NCI-H187 (cell line): ENCODE measurements at places on chromosomes 13 and 19.

- no peak for DNase-seq
These were observed 39.4 kb downstream of the VAV1 start for GRCh38 chr19:6811906-6812305.

DNA sequence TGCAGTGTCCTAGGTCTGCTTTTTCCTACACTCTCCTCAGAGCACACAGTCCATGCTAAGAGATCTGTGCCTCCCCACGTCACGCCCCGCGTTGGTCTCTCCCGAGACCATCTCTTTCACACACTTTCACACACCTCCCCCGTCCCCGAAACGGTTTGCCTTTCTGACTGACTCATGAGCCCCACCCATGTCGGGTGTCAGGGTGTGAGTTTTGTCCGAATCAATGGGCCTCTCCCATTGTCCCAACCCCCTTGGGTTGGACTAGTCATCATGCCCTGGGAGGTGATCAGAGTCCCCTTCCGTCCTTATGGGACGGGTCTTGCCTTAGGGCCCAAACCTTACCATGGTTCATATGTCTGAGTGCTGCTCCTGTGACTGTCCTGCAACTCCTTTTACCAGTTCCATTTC is 214.0 kb upstream of the HTR2A start:
- DNase-seq, result no peak

- DNase-seq, result no peak
These were observed 535.0 kb downstream of the RFC3 start for GRCh38 chr13:34352958-34353357.

DNA sequence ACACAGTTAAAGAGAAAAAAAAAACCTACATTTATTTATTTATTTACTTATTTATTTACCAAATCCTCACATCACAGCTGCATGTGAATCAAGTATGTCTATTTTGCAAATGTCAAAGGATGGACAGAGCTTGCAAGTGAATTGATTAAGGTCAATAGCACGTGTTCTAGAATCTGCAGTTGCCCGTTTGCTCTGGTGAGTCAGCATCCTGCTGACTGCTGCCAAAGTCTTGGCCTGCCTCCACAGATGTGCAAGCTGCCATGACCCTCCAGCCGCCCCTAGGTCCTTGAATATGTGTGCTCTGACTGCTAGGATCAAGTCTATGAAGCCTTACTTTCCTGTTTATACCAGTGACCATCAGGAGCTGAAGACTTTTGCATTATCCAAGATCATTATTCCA is 320.6 kb downstream of the GPC5 start:
- no peak for DNase-seq

DNA sequence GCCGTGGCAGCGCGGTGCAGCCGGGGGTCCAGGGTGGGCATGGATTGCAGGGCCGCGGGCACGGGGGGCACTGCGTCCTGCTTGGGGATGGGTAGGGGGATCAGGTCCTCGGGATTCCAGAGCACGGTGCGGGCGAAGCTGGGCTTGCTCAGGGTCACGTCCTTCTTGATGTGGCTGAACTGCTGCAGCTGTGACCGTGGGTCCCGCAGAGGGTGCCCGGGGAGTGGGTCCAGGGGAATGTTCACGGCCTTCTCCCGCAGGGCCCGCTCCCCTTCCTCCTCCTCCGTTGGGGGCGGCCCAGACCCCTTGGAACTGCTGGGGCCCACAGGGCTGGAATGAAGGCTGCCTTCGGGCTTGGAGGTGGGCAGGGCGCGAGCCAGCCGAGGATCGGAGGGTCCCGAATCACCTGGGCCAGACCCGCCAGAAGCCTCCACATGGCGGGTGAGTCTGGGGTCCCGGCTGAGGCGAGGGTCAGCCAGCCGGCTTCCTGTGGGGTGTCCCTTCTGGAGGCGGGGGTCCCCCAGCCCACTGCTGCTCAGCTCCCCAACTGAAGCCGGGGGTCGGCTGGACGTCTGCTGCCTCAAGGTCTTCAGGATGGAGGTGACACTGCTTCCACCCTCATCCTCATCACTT is 18.9 kb upstream of the TMEM160 start:
- no peak for DNase-seq

- no peak for DNase-seq
These were observed 8.0 kb downstream of the ANGPTL8 start for GRCh38 chr19:11247391-11247790.

- no peak for DNase-seq
These were observed 13.0 kb upstream of the SIGLEC11 start for GRCh38 chr19:49973987-49974386.

DNA sequence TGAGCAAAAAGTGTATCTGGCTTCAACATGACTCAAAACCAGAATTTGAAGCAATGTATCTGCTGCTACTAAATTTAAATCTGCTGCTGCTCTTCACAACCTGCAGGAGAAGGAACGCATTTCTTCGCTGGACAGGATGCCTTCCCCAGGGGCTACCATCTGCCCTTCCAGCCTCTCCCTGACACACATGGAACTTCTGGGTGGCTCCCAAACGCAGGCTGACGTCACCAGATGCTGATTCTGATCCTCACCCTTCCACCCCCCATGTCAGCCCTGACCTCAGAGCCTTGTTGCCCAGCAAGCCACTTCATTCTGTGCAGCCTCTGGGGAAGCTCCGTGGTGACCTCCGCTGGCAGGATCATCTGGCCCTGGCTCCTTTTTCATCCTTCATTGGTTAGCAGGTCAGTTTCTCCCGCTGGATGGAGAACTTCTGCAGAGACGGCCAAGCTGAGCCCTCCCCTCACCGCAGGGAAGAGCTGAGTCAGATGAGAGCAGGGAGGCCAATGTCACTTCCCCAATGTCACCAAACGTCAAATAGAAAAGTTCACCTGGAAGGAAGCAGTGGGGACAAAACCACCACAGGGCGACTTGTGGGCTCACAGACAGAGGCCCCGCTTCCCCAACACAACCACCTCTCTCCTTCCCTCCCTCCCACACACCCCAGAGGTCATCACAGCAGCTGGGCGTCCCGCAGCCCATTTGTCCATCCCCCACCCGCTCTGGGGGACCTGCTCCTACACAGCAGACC is 14.0 kb upstream of the RAB20 start:
- DNase-seq, result no peak

DNA sequence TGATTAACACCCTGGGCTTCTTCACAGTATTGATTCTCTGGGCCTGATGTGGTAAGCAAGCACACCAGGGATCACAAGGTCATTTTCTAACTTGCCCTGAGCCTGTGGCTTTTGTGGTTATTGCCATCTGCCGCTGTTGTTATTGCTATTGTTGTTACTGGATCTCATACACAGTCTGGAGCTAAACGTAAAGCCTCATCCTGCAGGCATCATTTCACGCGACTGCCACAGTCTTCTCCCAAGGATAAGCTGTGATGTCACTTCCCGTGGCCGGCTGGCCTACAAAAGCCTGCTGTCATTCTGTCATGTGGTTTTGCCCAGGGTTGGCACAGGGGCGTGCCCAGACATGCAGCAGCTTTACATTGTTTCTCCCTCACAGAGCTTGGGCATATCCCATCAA is 154.0 kb upstream of the GPR12 start:
- DNase-seq, result peak; percentile 27

- DNase-seq, result no peak
These were observed 103.8 kb downstream of the TNFRSF19 start for GRCh38 chr13:23673867-23674605.

DNA sequence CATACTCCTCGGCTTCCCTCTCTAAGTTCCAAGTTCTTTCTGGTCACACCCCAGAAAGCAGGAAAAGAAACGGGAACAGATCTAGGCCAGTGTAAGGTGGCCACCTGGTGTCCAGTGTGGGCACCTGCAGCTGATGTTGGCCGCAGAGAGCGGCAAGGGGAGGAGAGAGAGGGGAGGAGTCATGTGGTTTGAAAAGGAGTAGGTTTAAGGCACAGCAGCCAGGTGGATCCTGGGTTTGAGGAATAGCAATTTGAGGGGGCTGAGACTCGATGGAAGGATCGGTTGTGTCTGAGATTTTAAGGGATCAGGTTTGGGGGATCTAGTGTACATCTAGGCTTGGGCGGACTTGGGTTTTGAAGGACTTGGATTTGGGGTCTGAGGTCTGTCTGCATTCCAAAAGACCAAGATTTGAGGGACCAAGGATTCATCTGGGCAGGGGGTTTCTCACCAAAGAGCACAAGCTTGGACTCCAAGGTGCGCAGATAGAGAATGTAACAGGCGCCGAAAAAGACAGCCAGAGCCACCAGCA is 1.2 kb downstream of the RABAC1 start:
- peak; percentile 54 for DNase-seq

- no peak for DNase-seq
These were observed 6.8 kb upstream of the MRPS31 start for GRCh38 chr13:40777809-40778175.

DNA sequence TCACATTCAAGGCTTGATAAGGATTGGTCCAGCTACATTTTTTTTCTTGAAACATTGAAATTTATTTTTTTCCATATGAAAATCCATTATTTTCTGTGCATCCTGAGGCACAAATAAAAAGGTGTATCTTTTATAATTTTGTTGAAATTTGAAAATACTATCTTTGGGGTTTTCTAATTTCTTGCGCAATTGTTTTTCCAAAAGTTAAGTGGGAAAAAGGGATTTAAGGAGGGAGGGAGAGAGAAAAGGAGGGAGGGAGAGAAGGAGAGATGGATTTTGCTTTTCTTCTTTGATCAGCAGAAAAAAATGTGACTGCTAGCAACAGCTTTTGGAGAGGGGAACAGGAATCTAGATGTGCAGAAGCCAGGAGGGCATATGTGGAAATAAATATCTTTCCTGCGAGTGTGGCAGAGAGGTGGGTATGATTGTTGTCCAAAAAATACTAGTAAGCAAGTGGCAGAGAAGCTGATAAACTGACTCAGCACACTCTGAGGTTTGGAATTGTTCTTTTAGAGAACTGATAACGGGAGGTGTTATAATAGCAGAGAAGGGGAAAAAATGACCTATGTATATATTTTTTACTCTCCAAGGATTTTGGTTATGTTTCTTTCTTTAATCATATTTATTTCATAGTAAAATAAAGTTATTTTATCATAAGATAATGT is 61.2 kb upstream of the EDNRB start:
- DNase-seq, result no peak

DNA sequence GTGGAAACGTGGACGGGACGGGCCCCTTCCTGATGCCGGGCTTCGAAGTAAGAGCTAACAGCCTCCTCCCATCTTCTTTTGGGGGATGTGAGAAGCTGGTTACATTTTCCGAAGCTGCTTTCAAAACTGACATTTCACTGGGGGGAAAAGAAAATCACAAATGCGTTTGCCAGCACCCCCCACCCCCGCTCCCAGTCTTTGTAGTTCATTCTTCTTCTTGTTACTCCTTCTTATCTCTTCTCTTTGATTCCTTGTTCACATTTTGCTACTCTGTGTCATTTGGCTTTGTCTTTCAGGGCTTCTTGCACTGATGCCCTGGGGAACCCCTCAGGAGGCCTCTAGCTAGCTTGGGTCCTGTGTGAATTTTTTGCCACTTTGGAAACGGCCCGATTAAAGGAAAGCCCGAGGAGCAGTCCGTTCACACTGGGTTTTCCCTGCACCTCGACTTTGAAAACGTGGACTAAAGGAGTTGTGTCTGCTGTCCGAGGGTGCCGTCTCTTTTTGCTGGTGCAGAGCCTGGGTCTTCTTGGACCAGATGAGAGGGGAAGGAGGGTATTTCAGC is 1.3 kb downstream of the CARM1 start:
- DNase-seq, result no peak

DNA sequence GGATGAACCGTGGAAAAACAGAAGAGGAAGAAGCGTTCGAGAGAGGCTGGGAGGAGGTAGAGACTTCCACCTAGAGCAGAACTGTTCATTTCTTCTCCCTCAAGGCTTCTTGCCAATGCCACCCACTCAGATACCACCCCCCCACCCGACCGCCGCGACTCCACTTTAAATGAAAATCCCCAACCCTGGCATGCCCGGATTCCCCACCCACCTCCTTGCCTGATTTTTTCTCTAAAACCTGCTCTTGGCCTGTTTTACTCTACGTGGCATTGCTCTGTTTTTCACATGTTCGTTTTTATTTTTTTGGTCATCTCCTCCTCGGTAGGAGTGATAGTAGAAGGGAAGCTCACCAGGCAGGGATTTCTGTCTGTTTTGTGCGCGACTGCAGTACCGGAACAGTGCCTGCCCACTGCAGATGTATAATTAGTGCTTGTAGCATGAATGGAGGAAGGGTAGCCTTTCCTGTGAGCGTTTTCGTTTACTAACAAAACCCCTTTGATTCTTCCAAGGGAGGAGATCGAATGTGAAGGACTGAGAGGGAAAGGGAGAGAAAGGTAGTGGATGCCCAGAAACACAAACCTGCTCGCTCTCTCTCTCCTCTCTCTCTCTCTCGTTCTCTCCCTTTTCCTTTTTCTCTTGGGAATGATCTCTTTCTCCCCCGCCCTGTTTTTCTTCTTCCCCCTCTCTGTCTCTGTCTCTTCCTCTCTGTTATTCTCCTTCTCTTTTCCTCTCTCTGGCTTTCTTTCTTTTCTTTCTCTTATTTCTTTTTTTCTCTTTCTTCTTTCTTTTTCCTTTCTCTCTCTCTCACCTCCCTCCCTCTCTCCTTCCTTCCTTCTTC is 2.2 kb downstream of the CD70 start:
- DNase-seq, result no peak

DNA sequence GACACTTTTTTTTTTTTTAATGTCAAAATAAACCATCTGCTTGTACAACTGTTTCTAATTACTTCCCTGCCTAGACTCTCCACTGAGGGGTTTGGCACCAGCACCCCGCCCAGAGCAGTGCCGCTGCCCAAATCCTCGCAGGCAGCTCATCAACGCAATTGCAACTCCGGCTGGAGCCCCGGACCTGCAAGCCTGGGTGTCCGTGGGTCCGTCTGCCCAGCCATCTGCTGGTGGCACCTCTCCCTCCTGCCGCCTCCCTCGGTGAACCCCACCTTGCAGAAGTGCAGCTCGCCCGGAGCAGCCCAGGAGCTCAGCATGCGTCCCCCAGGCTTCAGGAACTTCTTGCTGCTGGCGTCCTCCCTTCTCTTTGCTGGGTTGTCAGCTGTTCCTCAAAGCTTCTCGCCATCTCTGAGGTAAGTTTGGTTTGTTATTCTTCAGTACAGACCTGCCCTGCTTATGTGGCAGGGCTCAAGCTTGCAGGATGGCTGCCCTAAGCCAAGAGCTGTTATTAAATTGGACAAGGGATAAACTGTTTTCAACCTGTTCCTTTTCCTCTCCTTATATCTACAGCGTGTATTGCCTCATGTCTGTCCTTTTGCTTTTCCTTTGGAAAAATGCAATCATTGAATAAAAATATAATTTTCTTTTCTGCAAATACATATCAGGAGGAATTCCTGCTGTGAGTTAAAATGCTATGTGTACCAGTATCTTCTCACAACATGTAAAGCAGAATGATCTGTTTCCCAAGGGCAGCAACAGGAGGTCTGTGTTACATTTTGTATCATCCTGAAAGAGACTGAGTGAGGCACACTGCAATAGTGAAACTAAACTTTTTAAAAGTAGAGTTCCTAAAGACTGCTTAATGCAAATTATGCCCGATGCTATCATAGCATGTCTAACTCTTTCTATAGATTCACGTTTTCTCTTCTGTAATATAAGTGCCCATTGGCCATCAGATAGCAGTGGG is at the start of gene ITGBL1:
TSS of gene ITGBL1 (plus strand) at position 157 of the 967 bp plus-strand sequence. CDS start at position 316, 159 bp downstream.
- no peak for DNase-seq
